ENCODE measurements at places on chromosomes 7 and 10. TPM values are rescaled to one million over a fixed set of nuclear protein-coding genes. Genes with fewer than 3 reads are reported as not detected.

The STAG3 gene
- total RNA-seq: not detected

The NXPH1 gene
- not detected for total RNA-seq

The NOC3L gene
- total RNA-seq: 7.9 TPM

The ASB4 gene
- total RNA-seq: 4.6 TPM

The WEE2 gene
- total RNA-seq: not detected

The ANKRD61 gene
- total RNA-seq: not detected

- no peak for DNase-seq
Measured at GRCh38 chr10:84784749-84785148, 456.4 kb downstream of the CCSER2 start.

DNA sequence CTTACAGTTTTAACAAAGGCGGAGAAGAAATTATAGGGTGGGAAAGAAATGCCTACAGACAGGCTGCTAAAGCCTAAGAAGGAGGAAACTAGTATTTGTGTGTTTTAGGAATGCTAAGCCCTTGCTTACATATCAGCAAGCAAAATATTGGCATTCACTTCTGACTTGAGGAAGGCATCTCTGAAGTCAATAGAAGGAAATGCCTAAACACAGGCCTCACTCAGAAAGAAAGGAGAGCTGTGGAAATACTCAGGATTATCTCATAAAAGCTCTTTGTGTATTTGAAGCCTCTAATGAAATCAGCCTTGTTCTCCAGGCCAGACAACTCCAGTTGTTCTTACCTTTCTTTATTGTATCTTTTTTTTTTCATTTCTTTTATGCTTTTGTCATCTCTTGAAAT lies 158.0 kb downstream of the AUTS2 start:
- DNase-seq: no peak

DNA sequence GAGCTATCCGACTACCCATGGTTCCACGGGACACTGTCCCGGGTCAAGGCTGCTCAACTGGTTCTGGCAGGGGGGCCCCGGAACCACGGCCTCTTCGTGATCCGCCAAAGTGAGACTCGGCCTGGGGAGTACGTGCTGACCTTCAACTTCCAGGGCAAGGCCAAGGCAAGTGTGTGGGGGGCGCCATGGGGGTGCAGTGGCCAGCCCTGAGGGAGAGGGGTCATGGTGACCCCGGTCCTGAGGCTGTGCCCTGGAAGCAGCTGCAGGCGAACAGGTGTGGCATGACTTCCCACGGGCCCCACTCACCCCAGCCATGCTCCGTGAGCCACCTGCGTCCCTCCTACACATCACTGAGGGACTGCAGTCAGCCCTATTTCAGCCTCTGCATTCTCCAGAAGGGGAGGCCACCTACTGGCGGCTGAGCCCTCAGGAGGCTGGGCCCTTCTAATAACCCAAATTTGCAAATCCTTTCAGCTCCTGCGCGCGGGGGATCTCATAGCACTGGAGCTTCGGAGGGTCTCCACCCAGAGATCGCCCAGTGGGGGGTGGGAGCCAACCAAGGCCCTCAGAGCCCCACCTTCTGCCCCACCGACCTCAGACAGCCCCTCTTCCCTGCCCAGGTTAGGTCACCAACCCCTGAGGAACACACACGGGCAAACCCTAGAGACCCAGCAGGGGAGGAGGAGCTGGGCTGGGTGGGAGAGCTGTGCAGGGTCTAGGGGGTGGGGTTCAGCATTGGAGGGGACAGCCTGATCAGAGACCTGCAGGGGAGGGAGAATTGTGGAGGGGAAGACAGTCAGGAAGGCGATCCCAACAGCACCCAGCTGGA lies 30.8 kb downstream of the SH2B2 start:
- DNase-seq: no peak

- no peak for DNase-seq
Measured at GRCh38 chr7:155764438-155764793, 47.8 kb downstream of the SHH start.

GRCh38 chr7:781186-781849 lies 51.0 kb upstream of the SUN1 start:
- no peak for DNase-seq

- peak; percentile 89 for DNase-seq
Measured at GRCh38 chr7:73988197-73988596, 39.8 kb upstream of the ELN start.

DNA sequence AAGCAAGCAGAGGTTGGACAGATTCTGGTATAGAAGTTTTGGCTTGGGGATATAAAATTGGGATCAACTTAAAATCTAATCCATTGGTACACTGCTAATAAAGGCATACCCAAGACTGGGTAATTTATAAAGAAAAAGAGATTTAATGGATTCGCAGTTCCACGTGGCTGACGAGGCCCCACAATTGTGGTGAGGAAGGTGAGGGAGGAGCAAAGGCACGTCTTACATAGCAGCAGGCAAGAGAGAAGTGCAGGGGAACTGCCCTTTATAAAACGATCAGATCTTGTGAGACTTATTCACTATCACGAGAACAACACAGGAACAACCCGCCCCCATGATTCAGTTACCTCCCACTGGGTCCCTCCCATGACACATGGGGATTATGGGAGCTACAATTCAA lies 9.7 kb downstream of the ACADSB start:
- DNase-seq: no peak

DNA sequence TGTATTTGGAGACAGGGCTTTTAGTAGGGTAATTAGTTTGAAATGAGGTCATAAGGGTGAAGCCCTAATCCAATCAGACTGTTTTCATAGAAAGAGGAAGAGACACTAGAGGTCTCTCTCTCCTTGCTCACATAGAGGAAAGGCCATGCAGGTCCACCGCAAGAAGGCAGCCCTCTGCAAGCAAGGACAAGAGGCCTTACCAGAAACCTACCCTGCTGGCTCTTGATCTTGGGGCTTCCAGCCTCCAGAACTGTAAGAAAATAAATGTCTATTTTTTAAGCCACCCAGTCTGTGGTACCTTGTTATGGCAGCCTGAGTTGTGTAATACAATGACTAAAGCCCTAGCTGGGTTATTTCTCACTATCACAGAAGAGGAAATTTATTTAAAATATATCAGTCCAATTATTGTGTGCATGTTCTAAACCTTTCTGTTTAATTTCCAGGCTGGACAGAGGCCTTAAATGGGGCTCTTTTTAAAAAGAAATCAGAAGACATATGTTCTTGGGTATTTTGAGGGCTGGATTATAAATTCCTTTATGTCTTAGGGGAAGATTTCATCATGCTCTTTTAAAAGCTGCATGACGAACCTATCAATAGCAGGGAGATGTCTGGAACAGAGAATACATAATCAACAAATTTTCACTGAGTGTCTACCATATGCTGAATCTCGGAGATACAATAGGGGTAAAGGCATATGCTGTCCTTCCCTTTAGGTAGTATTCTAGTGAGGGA lies 12.9 kb upstream of the TMEM26 start:
- no peak for DNase-seq

DNA sequence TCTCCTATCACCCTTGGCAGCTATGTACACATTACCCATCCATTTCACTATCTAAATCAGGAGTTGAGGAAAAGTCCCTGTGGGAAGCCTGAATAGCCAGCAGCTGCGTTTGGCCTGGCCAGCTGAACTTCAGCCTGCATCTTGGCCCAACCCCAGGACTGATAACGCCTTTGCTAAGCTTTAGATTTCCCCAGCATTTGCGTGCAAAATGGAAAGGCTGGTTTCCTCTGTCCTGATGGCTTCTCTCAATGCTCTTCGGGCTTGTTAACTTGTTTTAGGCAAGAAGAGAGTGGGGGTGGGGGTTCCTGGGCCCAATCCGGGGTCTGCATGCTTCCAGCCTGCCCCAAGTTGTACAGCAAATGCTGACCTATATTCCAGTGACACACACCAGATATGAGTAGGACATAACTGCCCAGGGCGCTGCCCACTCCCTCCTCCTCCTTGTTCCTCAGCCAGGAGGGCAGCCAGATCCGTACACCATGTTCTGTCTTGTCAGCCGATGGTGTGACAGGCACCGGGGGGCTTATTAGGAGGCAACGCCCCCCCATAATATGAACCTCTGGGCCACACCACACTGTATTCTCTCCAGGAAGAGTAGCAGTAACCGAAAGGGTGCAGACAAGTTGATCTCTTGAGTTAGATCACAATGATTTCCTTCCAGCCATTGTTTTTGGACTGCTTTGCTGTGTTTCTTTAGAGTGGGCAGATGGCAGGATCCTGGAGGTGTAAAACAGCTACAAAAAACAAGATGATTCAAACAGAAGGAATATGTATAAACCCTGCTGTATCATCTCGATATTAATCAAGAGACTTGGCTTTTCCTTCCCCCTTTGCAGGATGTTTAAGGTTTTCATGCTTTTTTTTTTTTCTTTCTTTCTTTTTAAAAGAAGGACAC lies 339.0 kb downstream of the RNLS start:
- DNase-seq: peak; percentile 78

DNA sequence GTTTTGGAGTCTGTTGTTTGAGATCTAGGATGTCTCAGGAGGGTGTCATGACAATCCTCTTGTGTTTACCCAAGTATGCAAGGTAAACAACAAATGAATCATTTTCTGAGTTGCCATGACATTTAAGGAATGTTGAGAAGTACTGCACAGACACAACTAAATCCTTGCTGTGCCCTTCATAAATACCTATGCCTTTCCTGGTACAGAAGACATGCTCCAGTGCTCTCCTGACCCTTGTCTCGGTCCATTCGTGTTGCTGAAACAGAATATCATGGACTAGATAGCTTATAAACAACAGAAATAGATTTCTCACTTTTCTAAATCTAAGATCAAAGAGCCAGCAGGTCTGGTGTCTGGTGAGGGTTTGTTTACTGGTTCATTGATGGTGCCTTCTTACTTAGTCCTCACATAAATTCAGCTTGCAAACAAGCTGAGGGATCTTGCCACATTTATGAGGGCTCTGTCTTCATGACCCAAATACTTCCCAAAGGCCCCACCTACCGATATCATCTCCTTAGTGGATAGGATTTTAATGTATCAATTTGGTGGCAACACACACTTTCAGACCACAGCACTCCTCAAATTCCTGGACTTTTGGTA lies 341.8 kb upstream of the SEMA3A start:
- DNase-seq: no peak

- no peak for DNase-seq
Measured at GRCh38 chr10:24292304-24293293, 83.7 kb downstream of the KIAA1217 start.
